ENCODE measurements at places on chromosomes 1 and 21.

GRCh38 chr1:218374401-218375353 lies 29.5 kb downstream of the TGFB2 start:
- no peak for DNase-seq
- H3K4me1 ChIP-seq = no peaks in the 10 kb centered on the region
- H3K4me3 ChIP-seq = no peak overlapping the region
- H3K36me3 ChIP-seq = no peaks in the 10 kb centered on the region
- no peak overlapping the region for H3K27ac ChIP-seq
- H3K27me3 ChIP-seq = no peaks in the 10 kb centered on the region

DNA sequence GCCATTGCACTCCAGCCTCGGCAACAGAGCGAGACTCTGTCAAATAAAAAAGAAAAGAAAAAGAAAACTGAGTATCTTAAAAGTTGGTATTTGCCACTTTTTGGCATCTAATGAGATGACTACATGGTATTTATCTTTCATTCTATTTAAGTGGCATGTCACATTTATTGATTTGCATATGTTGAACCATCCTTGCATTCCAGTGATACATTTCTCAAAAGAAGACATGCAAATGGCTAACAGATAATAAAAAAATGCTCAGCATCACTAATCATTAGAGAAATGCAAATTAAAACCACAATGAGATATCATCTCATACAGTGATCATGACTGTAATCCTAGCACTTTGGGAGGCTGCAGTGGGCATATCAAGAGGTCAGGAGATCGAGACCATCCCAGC lies 28.1 kb downstream of the SFPQ start:
- no peak overlapping the region for H3K4me3 ChIP-seq
- H3K27ac ChIP-seq = no peak overlapping the region
- no peak for DNase-seq
- no peaks in the 10 kb centered on the region for H3K4me1 ChIP-seq
- H3K36me3 ChIP-seq = no peaks in the 10 kb centered on the region

DNA sequence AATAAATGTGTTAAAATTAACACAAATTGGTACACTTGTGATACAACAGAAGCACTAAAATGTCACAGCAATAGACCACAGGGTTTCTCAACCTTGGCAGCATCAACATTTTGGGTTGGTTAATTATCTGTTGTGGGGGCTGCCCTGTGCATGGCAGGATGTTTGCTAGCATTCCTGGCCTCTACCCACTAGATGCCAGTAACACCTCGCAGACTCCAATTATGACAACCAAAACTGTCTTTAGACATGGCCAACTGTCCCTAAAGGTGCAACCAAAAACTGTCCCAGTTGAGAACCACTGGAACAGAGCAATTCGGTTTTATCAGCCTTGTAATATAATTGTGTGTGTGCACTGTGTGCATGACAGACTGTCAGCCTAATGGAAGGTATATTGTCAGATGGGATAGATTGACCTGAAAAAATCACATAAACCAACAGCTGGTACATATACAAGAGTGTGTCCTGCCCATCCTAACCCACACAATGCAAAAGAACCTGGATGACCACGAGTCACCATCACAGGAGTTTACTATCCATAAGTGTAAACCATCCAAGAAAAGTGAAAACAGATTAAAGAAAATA lies 13.5 kb upstream of the ERG start:
- H3K36me3 ChIP-seq = no peaks in the 10 kb centered on the region
- no peaks in the 10 kb centered on the region for H3K27me3 ChIP-seq
- no peak overlapping the region for H3K27ac ChIP-seq

DNA sequence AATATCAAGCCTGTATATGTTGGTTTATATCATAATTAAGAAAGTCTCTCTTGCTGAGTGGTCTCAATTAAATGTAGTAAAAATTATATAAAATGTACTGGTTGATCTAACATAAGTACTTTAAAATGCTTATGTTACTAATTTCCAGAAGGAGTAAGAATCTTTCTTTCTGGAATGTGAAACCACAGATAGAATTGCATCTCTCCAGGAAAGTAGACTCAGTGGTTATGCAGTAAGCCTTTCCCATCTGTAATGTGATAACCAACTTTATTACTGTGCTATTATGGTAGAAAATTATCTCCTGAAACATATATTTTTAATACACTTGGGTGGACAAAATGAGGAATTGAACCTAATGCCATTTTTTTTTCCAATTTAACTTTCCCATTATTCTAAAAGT lies 8.9 kb upstream of the RALGPS2 start:
- no peaks in the 10 kb centered on the region for H3K27me3 ChIP-seq
- H3K4me3 ChIP-seq = no peak overlapping the region
- DNase-seq = no peak
- no peaks in the 10 kb centered on the region for H3K4me1 ChIP-seq
- no peaks in the 10 kb centered on the region for H3K36me3 ChIP-seq

DNA sequence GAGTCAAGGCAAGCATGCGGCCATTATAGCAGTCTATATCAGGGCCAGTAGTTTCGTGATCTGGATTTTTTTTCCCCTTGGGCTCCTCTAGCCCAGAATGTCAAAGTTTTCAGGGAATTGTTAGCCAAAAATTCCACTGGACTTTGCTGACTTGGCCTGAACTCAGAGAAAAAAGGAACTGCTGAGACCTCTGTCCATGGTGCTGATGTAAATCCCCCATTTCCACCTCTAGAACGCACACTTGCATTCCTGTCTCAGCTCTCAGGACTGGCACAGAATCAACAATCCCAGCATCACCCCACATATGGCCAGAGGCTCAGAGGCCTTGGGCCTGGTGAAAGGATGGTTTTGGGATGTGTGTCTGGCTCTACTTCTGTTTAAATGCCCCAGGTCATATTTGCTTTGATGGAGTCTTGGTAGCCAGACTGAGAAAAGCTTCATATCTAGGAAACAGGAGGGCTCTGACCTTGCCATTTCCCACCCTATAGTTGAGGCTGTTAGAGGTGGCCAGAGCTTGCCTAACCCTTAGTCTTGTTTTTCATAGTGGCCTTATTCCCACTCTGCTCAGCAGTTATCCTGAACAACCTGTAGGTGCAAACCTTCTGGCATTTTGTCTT lies 16.9 kb upstream of the EFCAB14 start:
- no peaks in the 10 kb centered on the region for H3K27me3 ChIP-seq
- DNase-seq = no peak
- H3K27ac ChIP-seq = no peak overlapping the region
- H3K4me3 ChIP-seq = no peak overlapping the region
- H3K4me1 ChIP-seq = no peaks in the 10 kb centered on the region

- H3K4me3 ChIP-seq = no peak overlapping the region
- no peaks in the 10 kb centered on the region for H3K36me3 ChIP-seq
These were observed 150.1 kb upstream of the IVNS1ABP start for GRCh38 chr1:185467122-185467521.

- no peak overlapping the region for H3K4me3 ChIP-seq
- DNase-seq = no peak
- H3K27ac ChIP-seq = no peak overlapping the region
- H3K4me1 ChIP-seq = peaks cover 7% of the 10 kb centered on the region
- no peaks in the 10 kb centered on the region for H3K27me3 ChIP-seq
These were observed 71.4 kb upstream of the COG2 start for GRCh38 chr1:230570724-230571360.

- no peaks in the 10 kb centered on the region for H3K27me3 ChIP-seq
- no peak for DNase-seq
- H3K27ac ChIP-seq = no peak overlapping the region
These were observed 64.6 kb upstream of the FMN2 start for GRCh38 chr1:240027059-240027462.

DNA sequence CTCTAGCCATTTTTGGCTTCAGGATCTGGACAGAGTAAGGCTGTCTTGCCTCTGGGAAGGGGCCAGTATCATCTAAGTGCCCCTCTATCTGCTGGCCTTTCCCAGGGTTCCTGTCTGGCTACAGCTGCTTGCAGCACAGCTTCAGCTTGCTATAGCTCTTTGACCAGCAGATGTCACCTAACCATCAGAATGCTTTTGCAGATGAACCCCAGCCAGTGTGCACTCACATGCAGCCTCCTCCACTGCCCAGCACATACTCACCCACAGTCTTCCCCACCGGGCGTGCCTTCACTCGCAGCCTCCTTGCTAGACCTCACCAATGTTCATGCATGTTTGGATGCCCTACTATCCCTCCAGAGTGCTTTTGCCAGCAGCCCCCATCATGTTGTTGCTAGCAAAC lies 769.0 kb downstream of the BRINP3 start:
- no peak for DNase-seq
- no peaks in the 10 kb centered on the region for H3K4me1 ChIP-seq
- H3K27me3 ChIP-seq = no peaks in the 10 kb centered on the region
- H3K36me3 ChIP-seq = no peaks in the 10 kb centered on the region
- no peak overlapping the region for H3K27ac ChIP-seq
- no peak overlapping the region for H3K4me3 ChIP-seq

DNA sequence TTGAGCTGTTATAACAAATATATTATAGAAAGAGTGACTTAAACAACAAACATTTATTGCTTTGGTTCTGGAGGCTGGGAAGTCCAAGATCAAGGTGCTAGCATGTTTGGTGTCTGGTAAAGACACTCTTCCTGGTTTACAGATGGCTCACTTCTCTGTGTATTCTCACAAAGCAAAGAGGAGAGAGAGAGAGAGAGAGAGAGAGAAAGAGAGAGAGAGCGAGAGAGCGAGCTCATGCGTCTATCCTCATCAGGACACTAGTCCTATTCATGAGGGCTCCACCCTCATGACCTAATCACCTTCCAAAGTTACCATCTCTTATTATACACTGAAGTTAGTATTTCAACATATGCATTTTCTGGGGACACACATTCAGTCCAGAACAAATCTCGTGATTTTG lies 32.7 kb upstream of the PCP4 start:
- no peak overlapping the region for H3K27ac ChIP-seq
- H3K4me3 ChIP-seq = no peak overlapping the region
- H3K4me1 ChIP-seq = no peaks in the 10 kb centered on the region
- no peaks in the 10 kb centered on the region for H3K27me3 ChIP-seq
- no peaks in the 10 kb centered on the region for H3K36me3 ChIP-seq

DNA sequence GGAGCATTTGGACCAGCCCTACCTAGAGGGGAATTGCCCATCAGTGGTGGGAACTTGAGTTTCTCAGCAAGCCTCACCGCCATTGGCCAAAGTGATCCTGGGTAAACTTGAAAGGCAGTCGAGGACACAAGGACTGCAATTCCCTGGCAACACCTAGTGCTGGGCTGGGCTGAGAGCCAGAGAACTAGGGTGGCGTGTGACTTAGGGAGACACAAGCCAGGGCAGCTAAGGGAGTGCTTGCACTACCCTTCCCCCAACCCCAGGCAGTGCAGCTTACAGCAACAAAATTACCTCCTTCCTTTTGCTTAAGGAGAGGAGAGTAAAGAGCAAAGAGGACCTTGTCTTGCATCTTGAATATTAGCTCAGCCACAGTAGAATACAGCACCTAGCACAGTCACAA lies 176.9 kb upstream of the PRMT6 start:
- no peak overlapping the region for H3K27ac ChIP-seq
- H3K27me3 ChIP-seq = no peaks in the 10 kb centered on the region
- no peak overlapping the region for H3K4me3 ChIP-seq
- H3K36me3 ChIP-seq = no peaks in the 10 kb centered on the region
- no peaks in the 10 kb centered on the region for H3K4me1 ChIP-seq
- DNase-seq = no peak

GRCh38 chr1:57553666-57554065 lies 129.8 kb upstream of the DAB1 start:
- H3K27ac ChIP-seq = no peak overlapping the region
- no peak overlapping the region for H3K4me3 ChIP-seq
- no peaks in the 10 kb centered on the region for H3K36me3 ChIP-seq
- DNase-seq = no peak

GRCh38 chr1:52008071-52008809 lies 17.7 kb upstream of the RAB3B start:
- H3K27me3 ChIP-seq = no peaks in the 10 kb centered on the region
- no peaks in the 10 kb centered on the region for H3K36me3 ChIP-seq
- H3K27ac ChIP-seq = no peak overlapping the region
- H3K4me1 ChIP-seq = peaks cover 12% of the 10 kb centered on the region
- H3K4me3 ChIP-seq = no peak overlapping the region
- DNase-seq = no peak

- no peak for DNase-seq
- no peak overlapping the region for H3K27ac ChIP-seq
- no peak overlapping the region for H3K4me3 ChIP-seq
These were observed 108.4 kb upstream of the DMRTA2 start for GRCh38 chr1:50531601-50532000.

- no peak overlapping the region for H3K27ac ChIP-seq
- peaks cover 5% of the 10 kb centered on the region for H3K4me1 ChIP-seq
- no peak for DNase-seq
- H3K27me3 ChIP-seq = no peaks in the 10 kb centered on the region
These were observed 174.2 kb downstream of the RRAGC start for GRCh38 chr1:38685388-38685787.

GRCh38 chr1:2212274-2212531 lies 15.9 kb upstream of the SKI start:
- H3K4me3 ChIP-seq = no peak overlapping the region
- no peak for DNase-seq
- no peaks in the 10 kb centered on the region for H3K4me1 ChIP-seq

- H3K36me3 ChIP-seq = no peaks in the 10 kb centered on the region
- no peak overlapping the region for H3K4me3 ChIP-seq
- no peaks in the 10 kb centered on the region for H3K27me3 ChIP-seq
- no peak for DNase-seq
These were observed 249.5 kb upstream of the POU3F1 start for GRCh38 chr1:38296047-38296446.

- H3K4me3 ChIP-seq = no peak overlapping the region
- no peaks in the 10 kb centered on the region for H3K4me1 ChIP-seq
- H3K27me3 ChIP-seq = no peaks in the 10 kb centered on the region
- no peak overlapping the region for H3K27ac ChIP-seq
- no peak for DNase-seq
- H3K36me3 ChIP-seq = no peaks in the 10 kb centered on the region
These were observed 496.1 kb downstream of the PTPRU start for GRCh38 chr1:29732453-29732852.

DNA sequence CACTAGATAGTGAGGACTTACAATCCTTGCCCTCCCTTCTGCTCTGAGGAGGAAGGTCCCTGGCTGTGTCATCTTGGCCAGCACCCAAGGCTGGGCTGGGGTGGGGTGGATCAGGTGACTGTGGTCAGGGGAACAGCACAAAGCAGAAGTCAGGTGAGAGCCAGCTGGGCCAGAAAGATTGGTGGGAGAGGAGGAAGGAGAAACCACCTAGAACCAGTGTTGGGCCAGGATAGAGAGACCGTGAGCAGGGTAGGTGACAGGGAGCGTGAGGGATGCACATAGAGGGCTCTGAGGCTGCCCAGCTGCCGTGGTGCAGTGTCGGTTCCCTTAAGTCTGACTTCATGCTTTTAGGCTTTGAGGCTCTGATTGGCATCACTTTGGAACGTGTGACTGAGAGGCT lies 22.7 kb downstream of the NCF2 start:
- no peaks in the 10 kb centered on the region for H3K27me3 ChIP-seq
- no peak overlapping the region for H3K27ac ChIP-seq
- H3K4me1 ChIP-seq = no peaks in the 10 kb centered on the region
- H3K36me3 ChIP-seq = no peaks in the 10 kb centered on the region

DNA sequence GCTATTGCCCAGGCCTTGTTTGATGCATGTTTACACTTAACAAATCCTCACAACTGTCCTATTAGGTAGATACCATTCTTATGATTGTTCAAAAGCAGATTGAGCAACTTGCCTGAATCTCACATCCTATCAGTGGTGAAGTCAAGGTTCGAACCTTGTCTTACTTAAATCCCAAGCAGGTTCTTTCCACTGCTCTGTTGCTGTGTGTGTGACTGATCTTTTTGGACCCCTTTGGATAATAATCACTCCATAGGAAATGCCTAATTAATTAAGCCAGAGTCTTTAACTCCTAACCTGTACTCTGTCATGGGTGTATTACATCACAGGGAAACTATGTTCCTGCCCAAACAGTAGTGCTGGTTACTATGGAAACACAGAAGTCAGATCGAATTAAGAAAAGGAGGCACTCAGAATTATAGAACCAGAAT lies 84.2 kb downstream of the SPATA46 start:
- no peak for DNase-seq
- no peaks in the 10 kb centered on the region for H3K36me3 ChIP-seq
- no peak overlapping the region for H3K27ac ChIP-seq
- H3K4me3 ChIP-seq = no peak overlapping the region
- no peaks in the 10 kb centered on the region for H3K4me1 ChIP-seq
